Activated CD4-positive, alpha-beta T cell treated with anti-CD3 and anti-CD28 coated beads, Interleukin-2, amount 50 U/mL, for 48 hours (primary cell): ENCODE measurements at places on chromosomes 2 and 18.

DNA sequence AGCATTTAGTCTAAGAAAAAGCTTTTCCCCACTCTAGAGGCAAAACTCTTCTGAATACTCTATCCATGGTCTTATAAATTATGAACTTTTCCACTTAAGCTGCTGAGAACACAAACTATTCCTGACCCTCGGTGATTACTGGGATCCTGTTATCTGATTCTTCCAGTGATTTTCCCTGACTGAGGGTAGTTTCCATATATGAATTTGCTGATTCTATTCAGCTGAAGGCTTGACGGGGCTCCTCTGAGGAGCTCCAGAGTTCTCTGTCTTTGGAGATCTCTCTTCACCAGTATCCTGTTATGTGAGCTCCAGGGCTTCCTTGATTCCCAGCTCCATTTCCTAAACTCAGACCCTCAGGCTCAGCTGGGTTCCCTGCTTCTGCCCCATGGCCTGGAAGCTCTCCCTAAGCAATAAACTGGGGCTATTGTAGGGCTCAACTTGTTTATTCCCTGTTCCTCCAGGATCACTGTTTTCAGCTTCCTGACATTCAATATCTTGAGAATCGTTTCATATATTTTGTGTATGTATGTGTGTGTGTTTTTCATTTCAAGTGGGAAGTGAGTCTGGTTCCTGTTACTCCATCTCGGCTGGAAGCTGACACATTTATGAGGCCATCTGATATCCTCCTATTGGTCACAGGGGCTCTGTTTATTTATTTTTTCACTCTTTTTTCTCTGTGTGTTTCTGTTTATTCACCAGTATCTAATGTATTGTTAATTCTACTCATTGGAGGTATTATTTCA lies 78.2 kb downstream of the ARHGAP28 start:
- DNase-seq, result no peak

- peak; percentile 53 for DNase-seq
Observed at GRCh38 chr2:165794536-165794928, 485 bp upstream of the GALNT3 start.

DNA sequence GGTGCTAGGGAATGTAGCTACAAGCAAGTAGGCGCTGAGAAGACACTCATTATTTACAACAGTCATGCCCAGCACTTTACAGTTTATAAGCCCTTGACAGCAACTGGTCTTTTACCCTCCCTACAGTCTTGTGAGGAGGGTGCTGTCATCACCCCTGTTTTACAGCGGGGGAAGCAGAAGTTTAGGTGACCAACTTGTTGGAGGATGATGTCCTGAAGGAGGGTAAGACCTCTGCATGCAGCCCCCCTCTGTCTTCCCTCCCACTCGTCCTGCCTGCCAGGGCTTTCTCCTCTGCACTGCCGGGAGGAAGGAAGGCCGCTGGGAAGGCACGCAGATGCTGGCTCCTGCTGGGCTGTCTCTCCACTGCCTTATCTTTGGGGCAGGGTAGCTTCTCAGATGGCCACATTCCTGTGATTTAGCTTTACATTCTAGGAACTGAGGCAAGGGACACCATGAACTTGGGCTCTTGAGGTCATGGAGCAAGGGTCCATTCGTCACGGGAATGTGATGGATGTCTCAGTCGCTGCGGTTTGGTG lies 972 bp downstream of the IL1R1 start:
- no peak for DNase-seq

DNA sequence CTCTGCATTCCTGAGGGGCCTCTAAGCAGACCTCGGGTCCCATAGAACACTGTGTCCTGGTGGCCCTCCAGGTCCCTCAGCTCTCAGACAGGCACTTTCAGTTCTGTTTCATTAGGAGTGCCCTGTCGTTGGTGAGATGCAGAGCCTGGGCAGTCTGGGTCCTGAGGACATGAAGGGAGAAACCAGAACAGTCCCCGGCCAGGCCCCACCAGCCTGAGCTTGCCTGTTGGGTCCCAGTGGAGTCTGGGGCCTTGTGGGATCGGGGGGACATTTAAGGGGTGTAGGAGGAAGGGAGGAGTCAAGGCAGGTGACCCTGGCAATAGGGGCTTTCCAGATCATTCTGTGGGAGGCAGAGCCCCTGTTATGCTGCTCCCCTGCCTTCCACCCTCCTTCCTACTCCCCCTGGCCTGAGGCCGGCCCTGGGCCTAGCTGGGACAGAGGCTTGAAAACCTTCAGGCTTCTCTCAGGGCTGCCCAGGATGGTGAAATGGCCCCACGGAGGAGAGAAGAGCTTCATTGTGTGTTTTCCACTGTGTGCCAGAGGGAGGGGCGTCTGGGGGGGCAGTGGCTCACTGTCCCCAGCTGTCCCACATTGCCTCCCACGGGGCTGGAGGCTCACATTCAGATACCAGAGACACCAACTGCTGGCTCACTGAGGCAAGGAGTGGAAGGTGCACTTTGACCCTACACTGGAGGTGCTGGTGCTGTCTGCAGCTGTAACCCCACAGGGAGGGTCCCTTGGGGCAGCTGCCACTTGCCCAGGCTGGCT lies 26.6 kb upstream of the CATIP start:
- no peak for DNase-seq
